ENCODE measurements at places on chromosomes 16 and 17.
A peak's percentile ranks its signal among the peaks of the same experiment; 100 is the strongest.

DNA sequence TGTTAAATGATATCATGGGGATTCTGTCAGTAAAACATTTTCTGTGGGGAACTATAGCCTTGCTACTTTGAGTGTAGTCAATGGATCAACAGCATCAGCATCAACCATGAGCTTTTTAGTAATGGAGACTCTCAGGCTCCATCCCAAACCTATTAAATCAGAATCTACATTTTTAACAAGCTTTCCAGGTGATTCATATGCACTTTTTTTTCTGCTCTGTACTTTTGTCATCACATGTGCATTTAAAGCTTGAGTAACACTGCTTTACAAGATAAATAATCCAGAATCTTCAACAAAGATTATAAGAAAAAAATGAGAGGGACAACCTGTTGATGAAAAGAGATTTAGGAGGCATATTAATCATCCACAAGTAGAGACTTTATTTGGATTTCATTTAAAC is 23.5 kb downstream of the NUP93 start:
- DNase-seq, result no peak

DNA sequence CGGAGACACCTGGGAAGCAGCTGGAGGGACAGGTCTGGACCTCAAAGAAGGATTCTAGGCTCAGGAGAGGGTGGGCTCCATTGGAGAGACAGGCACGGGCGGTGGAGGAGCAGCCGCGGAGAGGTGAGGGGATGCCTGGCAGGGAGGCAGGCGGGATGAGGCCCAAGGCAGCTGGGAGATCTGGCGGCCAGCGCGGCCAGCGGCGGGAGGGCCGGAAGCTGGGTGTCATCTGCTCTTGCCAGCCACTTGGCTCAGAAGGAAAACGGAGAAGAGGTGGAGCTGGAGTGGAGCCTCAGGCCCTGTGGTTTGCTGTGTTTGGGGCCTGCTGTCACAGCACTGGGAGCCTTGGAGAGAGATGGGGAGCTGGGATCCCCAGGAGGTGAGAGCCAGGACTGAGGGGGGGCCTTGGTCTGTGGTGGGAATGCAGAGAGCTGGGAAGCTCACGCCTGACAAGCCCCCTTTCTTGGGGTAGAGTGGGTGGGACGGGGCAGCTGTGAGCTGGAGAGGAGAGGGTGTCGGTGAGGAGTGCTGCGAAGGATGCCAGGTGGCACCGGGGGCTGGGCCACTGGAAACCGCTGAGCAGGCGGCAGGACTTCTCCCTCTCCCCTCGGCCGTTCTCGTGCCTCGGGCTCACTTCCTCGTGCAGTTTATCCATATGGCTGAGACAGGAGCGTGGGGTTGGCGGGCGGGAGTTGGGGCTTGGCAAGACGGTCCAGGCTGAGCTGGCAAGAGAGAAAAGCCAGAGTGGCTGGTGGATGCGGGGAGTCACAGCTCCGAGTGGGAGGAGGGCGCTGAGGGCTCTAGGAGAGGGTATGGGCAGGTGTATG is 8.0 kb downstream of the TBC1D24 start:
- no peak for DNase-seq

DNA sequence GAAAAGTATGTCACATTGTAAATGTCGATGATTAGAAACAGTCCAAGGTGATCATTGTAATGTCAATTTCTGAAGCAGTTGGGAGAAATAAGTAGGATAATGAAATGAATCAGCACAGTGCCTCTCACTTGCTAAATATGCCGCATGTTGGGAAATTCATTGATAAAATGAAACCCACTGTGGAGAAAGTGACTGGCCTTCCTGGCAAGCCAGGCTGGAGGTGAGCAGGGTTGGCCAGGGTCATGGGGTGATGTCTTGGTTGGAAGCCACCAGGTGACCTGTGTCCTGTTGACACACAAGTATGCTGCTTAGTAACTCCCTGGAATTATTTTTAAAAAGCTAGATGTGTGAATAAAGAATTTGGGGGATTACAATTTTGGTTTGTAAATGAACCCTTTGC is 14.9 kb upstream of the WNT9B start:
- no peak for DNase-seq

DNA sequence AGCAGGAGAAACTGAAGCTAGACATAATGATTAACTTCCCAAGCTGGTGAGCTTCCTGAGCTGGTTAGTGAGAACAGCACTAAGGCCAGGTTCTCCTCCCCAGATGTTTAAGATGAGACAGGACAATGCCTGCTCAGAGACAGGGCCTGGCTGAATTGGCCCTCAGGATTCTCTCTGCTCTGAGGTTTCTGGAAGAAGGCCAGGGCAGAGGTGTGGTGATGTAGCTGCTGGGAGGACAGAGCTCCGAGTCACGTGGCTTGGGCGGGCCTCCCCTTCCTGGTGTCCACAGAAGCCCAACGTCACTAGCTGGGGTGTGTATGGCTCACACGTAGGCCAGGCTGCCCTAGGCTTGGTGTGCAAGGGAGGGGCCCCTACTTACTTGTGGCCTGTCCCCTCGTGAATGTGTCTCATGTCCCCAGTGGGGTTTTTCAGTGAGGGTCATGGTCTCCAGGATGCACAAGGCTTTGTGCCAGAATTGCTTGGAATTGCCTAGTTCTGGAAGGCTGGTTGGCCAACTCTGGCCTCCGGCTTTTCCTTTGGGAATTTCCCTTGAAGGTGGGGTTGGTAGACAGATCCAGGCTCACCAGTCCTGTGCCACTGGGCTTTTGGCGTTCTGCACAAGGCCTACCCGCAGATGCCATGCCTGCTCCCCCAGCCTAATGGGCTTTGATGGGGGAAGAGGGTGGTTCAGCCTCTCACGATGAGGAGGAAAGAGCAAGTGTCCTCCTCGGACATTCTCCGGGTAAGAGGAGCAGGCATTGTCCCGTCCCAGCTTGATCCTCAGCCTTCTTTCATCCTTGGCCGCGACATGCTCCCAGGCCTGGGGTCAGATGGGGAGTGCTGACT is 3.4 kb downstream of the NOD2 start:
- DNase-seq, result no peak

DNA sequence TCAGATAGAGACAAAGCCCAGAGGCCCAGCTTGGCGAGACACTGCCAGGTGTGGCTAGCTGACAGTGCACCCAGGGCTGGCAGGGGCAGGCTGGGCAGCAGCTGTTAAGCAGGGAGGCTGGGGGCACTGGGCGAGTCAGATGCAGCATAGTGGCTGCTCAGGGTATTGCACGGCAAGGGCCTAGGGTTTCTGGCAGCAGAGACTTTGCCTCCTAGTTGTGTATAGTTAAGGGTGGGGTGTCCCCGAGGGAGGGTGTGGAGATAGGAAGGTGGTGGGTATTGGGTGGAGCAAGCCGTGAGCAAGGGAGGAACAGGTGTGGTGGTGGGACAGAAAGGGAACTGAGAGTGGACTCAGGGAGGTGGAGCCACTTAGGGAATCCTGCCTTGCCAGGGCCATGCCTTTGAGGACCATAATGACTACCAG is 66.0 kb downstream of the SMPD3 start:
- DNase-seq, result no peak

DNA sequence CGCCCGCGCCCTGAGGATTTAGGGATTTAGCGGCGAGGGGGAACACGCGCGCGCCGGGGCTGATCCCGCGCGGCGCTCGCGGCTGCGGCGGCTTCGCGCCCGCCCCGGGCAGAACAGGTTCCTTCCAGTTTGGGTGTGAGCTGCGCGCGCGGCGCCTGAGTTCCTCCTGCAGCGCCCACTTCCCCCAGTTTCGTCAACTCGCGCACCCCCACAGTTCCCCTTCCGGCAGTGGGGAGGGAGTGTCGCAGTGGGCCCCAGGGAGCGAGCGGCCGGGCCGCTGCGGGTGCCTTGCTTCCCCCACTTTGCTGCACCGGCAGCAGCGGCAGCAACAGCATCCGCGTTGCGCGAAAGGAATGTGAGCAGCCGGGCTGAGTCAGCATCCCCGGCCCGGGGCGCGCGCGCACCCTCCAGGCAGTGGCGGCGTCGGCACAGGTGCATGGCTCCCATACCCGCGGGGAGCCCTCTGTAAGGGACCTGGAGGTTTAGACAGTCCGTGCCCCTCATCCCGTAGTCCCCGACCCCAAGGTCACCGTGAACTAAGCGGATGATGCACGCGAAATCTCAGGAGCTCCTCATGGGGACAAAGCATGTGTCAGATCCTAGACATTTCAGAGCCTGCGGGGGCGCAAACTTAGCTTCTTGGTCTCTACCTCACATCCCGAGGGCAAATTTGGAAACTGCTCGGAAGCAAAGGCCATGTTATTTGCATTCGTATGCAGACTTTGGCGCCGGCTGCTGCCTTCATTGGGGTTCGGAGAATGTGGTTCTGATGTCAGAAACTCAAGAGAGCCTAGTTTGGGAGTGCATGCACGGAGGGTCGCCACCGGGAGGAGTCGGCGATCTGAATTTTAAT is 767 bp downstream of the ARSG start:
- peak; percentile 82 for DNase-seq

DNA sequence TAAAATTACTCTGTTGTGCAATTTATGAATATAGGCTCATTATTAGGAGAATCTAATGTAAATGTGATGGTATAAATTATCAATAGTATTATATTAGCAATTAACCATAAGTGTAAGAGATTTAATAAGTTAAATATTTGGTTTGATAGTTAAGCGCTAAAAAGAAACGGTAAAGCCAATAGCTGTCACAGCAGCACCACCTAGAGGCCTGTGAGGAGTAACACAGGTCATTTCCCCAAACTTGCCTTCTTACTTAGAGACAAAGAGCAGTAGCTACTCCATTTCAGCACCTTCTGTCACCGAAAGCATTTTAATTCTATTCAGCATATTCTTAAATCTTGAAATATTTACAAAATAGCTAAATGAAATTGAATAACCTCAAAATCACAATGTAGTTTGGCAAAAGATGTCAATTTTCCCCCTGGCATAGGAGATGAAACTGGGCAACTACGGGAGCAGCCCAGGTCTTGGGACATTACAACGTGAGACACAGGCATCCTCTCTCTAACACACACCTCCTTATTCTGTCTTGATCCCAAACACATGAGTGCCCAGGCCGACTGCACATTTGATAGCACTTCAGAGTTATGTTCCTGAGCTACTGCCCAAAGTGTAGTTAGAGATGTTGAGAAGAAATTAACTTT is 14.3 kb upstream of the DYNLRB2 start:
- no peak for DNase-seq

- DNase-seq, result no peak
These were observed 10.7 kb downstream of the PROCA1 start for GRCh38 chr17:28700830-28701492.

DNA sequence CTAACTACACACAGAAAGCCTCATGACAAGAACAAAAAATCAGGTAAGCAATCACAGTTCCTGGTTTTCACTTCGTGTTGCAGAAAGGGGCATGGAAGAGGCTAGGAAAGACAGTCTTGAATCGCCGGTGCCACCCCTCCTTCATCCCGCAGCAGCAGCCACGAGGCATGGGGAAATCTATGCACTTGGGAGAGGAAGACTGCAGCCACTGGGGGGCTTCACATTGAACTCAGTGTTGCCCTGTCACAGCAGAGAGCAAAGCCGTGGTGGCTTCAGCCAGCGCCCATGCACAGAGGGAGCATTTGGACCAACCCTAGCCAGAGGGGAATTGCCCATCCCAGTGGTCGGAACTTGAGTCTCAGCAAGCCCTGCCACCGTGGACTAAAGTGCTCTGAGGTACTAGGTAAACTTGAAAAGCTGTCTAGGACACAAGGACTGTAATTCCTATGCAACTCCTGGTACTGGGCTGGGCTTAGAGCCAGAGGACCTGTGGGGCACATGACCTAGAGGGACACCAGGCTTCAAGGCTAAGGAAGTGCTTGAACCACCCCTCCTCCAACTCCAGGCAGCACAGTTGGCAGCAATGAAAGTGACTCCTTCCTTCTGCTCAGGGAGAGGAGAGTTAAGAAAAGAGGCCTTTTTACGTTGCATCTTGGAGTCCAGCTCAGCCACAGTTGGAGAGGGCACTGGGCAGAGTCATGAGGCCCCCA is 35.2 kb upstream of the ATP2C2 start:
- no peak for DNase-seq

DNA sequence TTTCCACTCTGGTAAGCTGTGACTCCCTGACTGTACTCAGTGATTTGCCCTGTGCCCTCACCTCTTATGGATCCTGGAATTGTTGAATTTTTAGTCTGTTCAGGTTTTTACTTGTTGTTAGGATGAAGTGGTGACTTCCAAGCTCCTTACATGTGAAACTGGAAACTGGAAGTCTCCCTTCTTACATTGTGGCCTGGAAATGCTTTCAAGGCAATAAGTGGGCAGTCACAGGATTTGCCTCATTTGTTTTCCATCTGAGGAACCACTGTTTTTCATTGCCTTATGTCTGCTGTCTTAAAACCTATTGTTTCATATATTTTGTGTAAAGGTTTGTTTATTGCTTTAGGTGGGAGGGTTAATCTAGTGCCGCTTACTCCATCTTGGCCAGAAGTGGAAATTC is 155.8 kb downstream of the CYB561 start:
- no peak for DNase-seq

DNA sequence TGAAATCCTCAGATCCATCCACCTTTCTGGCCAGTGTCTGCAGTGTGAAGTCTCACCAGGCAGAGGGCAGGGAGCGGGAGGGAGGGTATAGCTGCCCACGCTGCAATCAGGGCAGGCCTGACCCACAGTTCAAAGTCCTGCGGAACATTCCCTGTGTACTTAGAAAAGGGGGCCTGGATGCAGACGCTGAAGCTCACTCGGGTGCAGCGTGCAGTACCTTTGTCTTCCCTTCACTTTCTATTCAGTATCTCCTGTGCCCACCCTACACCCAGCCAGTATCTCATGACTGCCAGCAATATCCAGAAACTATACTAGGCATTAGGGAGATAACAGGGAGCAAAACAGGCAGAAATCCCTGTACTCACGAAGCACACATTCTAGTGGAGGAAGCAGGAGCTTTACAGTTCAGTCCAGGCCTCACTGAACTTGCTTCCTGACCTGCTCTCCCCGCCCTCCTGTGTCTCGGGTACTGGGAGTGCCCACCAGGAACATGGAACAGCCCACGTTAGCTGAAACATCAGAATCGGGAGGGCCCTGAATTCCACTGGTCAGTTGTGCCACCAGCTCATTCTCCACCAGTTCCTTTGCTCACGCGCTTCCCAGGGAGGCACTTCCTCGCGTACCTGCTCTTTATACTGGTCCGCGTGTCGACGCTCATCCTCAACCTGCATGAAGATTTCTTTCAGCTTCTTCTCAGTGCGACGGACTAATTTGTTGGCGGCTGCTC is 42.2 kb downstream of the NDEL1 start:
- DNase-seq, result no peak

Measured in stimulated activated CD8-positive, alpha-beta memory T cell treated with anti-CD3 and anti-CD28 coated beads, Interleukin-7, amount 100 ng/mL, for 24 hours (primary cell).